ENCODE measurements at places on chromosomes 5 and 9.

DNA sequence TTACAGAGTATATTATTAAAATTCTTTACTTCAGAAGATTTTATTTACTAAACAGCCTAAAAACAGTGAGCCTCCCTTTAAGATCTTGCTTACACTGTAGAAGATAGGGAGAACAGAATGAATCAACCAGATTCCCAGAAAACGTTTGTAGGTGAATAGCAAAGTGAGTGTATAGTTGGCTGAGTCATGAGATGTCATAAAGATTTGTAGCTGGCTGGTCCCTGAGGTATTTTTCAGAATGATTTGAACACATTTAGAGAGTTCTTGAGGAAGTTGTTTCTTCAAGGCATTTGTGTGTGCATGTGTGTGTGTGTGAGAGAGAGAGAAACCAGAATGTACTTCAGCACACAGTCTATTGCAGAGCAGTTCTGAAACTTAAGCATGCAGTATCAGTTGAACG, 159.4 kb upstream of the PRR16 start:
- no peak for DNase-seq

DNA sequence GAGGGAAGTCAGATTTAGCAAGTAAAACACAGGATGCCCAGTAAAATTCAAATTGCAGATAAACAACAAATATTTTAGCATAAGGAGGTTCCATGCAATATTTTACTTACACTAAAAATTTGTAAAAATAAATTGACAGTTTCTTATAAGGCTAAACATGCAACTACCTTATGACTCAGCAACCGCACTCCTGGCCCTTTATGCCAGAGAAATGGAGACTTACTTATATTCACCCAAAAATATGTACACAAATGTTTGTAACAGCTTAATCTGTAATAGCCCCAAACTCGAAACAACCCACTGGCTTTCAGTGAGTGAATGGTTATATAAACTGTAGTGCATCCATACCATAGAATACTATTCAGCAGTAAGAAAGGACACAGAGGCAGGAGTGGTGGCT, 28.6 kb upstream of the TRIM14 start:
- no peak for DNase-seq

GRCh38 chr5:125829349-125829748, 593.9 kb upstream of the GRAMD2B start:
- no peak for DNase-seq

DNA sequence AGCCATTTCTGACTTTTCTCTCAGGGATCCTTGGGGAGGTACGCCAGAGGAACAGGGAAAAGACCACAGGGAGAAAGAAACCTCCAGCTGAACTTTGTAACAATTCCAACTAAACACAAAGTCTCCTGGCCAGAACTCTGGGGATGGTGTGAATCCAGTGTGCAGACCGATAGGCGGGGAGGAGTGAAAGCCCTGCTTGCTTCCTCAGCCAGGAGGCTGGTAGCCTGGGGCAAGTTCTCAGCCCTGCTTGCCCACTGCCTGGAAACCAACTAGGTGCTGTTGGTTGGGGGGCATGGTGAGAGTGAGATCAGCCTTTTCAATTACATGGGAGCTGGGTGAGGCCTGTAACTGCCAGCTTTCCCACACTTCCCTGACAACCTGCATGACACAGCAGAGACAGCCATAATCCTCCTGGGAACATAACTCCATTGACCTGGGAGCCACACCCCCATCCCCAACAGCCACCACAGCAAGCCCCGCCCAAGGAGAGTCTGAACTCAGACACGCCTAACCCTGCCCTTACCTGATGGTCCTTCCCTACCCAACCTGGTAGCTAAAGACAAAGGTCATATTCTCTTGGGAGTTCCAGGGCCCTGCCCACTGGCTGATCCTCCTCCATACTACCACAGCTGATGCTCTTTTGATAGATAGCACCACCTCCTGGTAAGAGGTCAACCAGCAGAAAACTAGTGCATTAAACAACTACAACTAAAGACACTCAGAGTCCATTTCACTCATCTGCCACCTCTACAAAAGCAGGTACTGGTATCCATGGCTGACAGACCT, 100.1 kb upstream of the TNFAIP8 start:
- no peak for DNase-seq

DNA sequence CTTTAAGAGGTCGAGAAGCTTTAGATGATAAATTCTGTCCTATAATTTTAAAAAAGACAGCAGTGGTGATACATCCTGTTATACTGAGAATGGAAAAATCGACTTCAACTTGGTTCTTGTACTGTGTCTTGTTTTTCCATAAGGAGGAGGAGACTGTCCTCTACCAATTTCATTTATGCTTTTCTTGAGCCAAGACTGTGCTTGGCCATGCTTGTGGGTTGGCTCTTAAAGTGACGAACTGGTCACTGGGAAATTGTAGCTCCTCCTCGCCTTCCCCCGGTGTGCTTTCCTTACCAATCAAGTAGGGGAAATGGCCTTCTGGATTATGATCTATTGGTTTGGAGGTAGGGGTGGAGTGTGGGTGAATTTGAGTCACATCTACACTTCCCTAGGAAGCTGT, 67.1 kb upstream of the HSPB3 start:
- no peak for DNase-seq

GRCh38 chr9:4299005-4299795, 668 bp downstream of the GLIS3 start:
- DNase-seq = no peak

GRCh38 chr5:173399851-173400250, 71.6 kb upstream of the STC2 start:
- DNase-seq = no peak

DNA sequence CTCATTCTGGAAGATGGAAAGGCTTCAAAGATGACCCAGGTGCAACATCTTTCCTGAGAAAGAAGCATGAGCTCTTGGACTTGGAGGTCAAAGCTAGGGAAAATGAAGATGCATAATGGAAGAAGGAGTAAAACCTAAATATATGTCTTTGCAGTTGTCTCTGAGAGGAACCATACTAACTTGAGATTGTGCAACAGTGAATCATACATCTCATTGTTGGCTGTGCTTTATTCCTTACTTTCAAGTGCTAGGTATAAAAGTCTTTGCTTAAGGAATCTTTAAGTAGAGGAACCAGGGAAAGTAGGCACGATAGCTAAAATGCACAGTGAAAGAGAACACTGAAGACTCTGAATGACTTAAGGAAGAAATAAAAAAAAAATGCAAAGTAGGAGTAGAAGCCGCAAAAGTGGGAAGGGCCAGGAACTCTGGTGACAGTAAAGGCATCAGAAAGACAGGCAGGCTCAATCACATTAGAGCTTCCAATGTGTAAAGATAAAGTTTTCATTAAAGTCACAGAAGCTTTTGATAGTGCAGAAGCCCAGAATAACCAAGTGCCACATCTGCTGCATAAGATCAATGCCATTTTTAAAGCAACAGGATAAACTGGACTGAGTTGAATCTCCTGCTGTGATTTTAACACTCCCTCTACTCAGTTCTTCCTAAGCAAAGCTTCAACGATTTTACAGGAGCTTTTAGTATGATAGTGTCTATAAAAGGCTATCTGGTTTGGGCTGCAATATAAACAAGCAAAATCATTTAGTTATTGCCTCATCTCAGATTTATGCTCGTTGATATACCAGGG, 432.3 kb upstream of the EDIL3 start:
- DNase-seq = no peak

DNA sequence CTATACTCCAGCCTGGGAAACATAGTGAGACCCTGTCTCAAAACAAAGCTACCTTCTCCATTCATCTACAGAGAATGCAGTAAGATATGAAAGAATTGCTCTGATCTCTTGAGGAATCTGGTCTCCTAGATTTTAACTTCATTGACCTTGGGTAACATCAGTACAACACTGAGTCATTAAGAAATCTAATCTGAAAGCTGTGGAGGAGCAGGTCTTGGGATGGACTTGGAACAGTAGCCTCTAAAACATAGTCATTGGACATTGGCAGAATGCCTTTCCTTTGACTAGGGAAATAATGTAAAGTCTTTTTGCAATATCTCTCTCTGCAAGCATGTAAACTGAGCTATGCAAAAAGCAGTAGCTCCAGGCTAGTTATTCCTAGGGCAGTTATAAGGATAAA, 58.1 kb downstream of the KCNN2 start:
- no peak for DNase-seq

DNA sequence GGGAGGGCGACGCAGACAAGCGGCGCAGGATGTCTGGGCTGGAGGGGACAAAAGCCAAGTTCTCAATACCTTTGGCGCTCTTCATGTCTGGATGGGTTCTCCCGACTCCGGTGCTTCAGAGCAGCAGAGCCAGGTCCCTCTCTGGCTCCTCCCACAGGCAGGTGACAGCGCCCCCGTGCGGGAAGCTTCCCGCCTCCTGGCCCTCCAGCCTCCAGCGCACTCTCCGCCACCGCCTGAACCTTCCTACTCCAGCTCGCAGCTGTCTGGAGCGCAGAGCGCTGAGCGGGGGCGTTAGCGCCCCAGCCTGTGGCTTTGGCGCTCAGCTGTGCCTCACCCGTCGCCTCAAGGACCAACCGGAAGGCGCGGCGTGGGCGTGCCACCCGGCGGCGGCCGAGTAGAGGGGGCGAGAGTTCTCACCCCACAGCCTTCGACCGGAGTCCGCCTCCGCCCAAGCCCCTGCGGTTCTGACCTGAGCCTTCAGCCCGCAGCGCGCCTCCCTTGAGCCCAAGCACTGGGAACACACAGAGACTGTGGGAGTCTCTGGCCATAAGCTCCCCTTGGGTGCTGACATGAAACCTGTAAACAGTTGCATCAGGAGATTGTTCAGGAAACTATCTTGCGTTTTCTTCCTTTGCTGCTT, at the start of gene SLCO4C1:
SLCO4C1 (minus strand) TSS at position 107 of the 640 bp plus-strand sequence; CDS start at position 85, 22 bp downstream.
- no peak for DNase-seq

GRCh38 chr9:106875529-106875928, 12.6 kb downstream of the ZNF462 start:
- no peak for DNase-seq

- DNase-seq = no peak
These were observed 13.3 kb downstream of the PRKAA1 start for GRCh38 chr5:40784916-40785315.

GRCh38 chr9:84819491-84819991, 150.0 kb downstream of the NTRK2 start:
- DNase-seq = no peak

- DNase-seq = no peak
These were observed 400.5 kb upstream of the DAB2 start for GRCh38 chr5:39825301-39825700.

- no peak for DNase-seq
These were observed 169.4 kb downstream of the IRX2 start for GRCh38 chr5:2582106-2582505.

- DNase-seq = no peak
These were observed 241.8 kb downstream of the FANCC start for GRCh38 chr9:95075700-95076099.

GRCh38 chr9:38311382-38312270, 80.9 kb upstream of the ALDH1B1 start:
- peak; percentile 36 for DNase-seq

DNA sequence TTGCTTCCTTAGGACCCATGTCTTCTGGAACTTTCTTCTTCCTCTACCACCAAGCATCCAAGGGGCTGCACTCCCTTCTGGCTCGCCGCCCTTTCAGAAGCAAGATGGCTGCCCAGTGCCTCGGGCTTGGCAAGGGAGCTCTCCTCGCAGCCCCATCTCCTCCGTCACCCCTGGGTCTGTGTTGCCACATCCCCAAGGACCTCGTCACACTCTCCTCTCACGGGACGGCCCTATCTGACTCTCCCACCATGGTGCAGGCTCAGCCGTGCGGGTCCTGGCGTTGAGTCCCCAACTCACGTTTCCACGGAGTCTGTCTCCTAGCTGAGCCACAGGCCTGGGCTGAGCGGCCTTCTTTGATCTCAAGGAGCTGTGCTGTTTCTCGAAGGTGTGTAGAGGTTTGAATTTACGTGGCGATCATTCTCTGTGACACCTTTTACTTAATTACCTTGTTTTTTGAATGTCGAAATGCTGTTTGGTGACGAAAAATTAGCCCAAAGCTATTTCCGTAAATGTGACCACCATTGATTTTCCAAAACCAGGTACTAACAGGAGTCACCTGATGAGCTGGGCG, 15.0 kb upstream of the SCGB3A1 start:
- DNase-seq = no peak

GRCh38 chr5:169791251-169791650, 154.2 kb downstream of the DOCK2 start:
- DNase-seq = no peak

DNA sequence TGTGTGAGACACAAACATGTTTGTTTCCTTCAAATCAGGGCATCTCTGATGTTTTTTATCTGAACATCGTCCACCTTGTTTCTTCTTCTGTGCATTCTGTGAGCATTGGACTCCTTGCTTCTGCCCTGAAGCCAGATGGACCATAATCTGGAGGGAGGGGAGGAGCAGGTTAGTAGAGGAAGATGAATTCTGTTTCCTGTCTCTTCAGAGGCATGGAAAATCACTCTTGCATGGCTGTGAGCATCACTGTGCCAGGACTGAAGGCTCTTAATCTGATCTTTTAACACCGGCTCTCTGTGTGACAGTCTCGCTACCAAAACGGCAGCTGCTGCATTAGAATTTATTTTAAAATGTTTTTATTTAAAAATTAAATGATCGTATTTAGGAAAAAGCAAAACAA, 43.3 kb downstream of the TLE4 start:
- DNase-seq = no peak

DNA sequence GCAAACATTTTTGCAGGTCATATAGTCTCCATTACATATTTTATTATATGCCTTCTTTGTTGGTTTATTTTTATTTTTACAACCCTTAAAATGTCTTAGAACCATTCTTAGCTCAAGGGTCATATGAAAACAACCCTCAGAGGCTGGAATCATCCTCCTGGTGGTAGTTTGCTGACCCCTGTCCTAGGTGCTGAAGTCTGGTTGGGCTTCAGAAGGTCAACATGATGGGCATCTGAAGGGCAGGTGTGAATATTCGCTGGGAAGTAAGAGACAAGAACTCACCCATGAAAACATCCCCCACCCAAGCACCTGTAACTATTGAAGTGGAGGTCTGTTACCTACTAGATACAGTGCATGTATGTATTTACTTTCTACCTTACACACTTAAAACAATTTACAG, 75.4 kb downstream of the OSMR start:
- no peak for DNase-seq

DNA sequence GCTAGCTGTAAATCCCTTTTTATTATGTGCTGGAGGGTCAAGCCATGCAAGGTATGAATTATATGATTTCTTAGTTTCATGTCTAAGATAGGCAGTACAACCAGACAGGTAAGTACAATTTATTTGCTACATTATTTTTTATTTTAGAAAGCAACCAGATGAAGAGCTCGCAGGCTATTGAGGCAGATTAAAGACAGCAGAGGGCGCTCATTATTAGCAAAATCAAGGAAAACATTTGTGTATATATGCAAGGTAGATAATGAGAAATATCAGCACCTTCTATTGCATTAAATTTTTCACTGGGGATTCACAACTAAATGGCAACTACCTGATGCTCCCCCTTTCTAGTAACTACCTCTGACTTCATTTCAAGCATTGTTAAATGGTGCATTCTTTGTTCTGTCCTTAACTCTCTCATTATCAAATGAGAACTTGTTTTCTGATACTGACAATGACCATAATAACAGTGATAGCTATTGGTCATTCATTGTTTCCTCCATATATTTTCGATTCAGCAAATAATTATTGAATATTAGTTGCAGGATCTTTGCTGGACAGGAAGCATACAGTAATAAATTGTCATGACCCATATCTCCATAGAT, 8.6 kb downstream of the SCGB3A2 start:
- DNase-seq = no peak

GRCh38 chr9:101229606-101230005, 155.2 kb downstream of the BAAT start:
- no peak for DNase-seq

GRCh38 chr5:140207250-140207964, 32.4 kb downstream of the CYSTM1 start:
- DNase-seq = no peak

All from NCI-H187 treated with DMSO at 0.1 percent for 48 hours (cell line).